ENCODE measurements at places on chromosomes 4 and X.
A peak's percentile ranks its signal among the peaks of the same experiment; 100 is the strongest.

- no peak for ATAC-seq
Measured at GRCh38 chr4:153028535-153028934, 92.4 kb downstream of the FHDC1 start.

DNA sequence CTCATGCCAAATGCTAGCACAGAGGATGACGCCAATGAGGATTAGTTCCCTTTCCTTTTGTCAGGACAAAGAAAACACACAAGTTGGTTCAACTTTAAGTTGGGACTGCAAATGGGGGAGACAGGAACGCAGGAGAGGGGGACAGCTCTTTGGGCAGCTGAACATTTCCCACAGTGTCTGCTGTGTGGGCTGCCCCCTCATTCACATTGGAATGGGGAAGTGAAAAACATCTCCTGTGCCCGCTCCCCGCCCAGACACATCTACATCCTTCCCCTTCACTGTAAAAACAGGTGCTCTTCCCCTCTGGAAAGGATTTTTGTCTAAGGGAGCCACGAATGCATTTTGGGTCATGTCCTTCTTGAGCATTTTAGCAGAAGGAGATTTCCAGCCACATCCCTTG is 44.5 kb upstream of the TBC1D9 start:
- no peak for ATAC-seq

DNA sequence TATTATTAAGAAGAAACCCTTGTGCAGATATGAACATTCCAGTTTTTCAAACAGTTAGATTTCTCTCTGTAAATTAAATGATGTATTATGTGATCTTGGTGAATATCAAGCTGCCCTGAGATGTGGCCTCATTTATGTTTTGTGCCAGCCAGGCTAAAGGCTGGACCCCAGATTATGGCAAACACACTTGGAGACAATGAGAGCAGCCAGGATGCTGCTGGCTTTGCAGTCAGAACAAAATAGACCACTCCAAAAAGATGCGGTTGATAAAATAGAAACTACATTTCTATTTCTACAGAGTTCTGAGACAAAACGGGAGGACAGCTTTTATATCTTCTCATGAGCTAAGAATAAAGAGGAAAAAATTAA is 296.5 kb downstream of the PPP3CA start:
- no peak for ATAC-seq

DNA sequence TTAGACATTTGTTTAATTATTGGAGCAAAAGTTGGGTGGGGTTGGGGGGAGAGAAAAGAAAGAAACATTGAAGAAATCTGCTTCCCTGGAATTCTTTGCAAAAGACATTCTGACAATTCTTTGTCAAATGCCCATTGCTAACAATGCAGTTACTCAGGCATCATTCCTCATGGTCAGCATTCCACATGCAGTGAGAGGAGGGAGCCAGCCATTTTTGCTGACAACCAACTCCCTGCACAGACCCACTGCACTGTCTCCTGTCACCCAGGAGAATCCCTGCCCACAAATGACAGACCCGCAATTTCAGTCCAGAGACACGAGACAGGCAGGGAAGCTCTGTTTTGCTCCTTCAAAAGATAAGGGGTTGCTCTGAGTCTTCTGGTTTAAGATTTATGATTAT is 985.1 kb upstream of the SLIT2 start:
- ATAC-seq, result peak; percentile 70

- no peak for ATAC-seq
Measured at GRCh38 chr4:121789455-121789854, 11.7 kb upstream of the EXOSC9 start.

DNA sequence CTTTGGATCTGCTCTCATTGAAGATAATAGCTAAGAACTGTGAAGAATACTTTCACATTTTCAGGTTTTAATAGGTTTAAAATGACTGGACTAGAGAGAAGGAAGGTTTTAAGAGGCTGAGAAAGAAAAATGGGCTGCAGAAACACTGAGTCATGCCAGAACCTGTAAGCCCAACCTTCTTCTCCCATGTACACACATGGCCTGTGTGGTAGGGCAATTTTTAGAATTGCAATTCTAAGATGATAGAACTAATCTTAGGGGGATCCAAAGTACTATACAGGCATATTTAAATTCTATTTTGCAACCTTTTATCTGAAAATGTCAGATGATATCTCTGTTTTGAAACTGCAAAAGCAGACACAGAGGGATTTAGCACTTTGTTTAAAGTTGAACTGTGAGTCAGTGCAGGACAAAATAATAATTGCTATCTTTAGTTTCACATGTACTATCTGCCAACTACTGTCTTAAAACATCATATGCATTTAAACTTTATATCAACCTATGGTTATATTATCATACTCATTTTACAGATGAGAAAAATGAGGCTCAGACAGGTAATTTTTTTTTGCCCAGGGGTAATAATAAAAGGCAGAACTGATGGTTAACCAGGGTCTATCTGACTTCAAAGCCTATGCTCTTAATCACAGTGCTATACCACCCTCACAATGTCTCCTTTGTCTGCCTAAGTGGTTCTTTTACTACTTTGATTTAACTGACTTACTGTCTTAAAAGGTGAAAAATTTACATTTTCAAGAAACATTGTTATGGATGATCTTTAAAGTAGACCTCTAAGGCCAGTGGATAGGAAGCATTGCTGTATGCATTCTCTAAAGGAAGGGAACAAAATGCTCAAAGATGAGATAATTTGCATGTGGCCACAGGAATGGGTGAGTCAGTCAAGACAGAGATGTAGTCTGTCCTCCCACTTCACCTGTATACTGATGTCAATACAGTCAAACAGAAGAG is 4.3 kb downstream of the TMPRSS11E start:
- ATAC-seq, result no peak

DNA sequence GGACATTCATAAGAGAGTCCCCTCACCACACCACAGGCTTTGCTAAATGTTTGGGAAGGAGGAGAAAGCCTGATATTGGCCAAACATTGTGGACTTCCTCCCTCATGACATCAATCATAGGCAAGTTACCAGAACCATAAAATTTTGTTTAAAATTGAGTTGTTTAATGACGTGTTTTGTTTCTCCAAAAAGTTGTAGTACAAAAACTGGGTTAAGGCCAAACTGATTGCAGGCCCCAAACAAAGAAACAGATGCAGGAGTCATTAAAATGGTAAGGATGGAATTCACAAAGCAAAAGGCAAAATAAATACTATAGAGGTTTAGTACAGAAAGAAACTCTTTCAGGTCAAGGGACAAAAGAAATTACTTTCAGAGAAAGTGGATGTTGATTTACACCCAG is 3.9 kb upstream of the ODAM start:
- no peak for ATAC-seq

DNA sequence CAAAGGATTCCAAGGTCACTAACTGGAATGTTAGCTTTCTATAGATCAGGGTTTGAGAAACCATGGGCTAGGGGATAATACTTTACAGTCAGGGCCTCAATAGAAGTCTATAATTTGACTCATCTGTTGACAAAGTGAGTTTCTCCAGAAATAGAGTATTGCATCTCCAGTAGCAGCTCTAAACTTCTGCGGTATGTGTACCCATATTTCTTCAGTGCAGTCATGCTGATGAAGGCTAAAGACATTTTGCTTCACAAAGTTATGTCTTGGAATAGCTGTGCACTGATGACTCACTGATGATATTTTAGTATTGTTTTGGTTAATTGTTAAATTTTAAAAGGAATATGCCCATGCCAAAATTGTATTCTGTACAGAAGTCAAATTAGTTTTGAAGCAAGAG is 464.9 kb upstream of the AMOT start:
- no peak for ATAC-seq

- no peak for ATAC-seq
Measured at GRCh38 chrX:72127332-72127731, 4.4 kb downstream of the RTL5 start.

DNA sequence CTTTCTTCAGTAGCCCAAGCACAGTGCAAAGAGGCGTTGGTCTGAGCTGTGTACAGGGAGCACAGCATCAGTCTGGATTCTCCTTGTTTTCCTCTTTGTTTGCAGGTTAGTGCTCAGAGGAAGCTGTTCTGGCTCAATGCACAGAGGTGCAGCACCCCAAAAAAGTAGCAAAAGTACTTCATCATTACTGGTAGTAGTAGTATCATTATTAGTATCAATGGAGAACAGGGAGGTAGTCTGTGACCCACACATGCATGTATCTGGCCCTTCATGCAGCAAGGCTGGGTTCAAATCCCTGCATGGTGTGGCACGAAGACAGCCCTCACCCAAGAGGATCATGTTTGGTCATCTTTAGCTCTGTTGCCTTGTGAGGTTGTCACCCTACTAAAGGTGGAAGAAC is 68.7 kb downstream of the CXXC4 start:
- ATAC-seq, result no peak

- ATAC-seq, result no peak
Measured at GRCh38 chrX:40147971-40148370, 50.2 kb upstream of the BCOR start.

GRCh38 chr4:143184217-143184502 is 557 bp upstream of the USP38 start:
- ATAC-seq, result peak; percentile 29

DNA sequence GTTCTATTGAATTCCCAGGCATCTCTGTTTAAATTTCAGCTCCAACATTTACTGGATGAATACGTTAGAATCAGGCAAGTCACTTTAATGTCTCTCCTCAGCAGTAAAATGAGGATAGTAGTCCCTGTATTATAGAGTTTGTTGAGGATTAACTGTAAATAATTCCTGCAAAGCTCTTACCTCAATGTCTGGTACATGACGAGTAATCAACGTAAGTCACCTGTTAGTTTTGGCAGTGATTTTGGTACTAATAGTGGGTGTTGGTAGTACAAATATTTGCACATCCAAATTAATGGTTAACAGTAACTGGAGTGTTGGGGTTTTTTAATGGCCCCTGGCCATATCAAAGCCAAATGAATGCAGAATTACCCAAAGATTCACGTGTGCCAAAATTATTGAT is 189.8 kb upstream of the GALNT7 start:
- no peak for ATAC-seq

DNA sequence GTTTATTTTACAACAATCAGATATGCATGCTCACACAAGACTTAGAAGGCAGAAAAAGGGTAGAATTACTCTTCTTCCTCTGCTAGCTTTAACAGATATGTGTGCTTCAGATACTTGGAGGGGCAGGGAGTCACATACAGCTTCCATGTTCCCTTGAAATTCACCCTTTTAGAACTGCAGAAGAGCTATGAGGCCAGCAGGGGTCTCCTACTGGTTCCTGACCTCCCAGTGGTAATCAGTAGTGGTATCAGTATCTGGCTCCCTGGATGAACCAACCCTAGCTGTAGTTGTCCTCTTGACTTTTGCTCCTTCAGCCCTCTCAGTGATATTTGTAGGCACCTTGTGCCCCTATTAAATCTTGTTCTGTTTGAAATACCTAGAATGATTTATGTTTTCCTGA is 81.5 kb downstream of the RCHY1 start:
- ATAC-seq, result peak; percentile 93

GRCh38 chrX:49988143-49988542 is 65.7 kb downstream of the CLCN5 start:
- no peak for ATAC-seq

- ATAC-seq, result no peak
Measured at GRCh38 chr4:37815591-37815990, 10.9 kb upstream of the PGM2 start.

DNA sequence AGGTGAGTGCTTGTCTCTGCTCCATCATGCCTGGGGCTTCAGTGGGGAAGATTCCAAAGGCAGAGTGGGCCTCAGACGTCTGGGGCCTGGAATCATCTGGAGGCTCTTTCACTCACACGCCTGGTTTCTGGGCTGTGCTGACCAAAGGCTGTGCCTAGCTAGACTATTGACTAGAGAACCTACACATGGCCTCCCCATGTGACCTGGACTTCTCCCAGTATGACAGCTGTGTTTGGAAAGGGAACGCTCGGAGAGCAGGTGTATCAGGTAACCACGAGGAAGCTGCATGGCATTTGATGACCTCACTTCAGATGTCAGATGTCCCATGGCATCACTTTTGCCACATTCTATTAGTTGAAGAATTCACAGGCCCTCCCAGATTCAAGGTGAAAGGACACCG is 51.0 kb downstream of the ADGRL3 start:
- no peak for ATAC-seq

GRCh38 chr4:10577508-10578426 is 106.8 kb downstream of the CLNK start:
- ATAC-seq, result no peak

GRCh38 chr4:159655547-159655946 is 552.7 kb downstream of the RAPGEF2 start:
- ATAC-seq, result no peak

DNA sequence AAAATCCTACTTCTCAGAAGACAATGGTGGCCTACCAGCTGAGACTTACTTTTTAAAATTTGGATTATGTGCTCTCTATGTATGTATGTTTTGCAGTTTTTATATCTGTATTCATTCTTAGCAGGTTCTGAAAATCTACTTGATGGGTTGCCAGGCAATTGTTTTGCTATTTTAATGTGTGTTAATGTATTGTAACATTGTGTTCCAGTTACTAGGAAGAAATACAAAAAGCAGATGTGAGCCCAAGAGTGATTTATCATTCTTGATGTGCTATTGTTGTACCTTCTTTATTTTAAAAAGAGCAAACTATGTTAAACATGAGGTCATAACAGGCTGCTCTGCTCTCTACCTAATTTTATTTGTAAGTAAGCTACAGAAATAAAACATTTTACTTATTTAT is 81.9 kb downstream of the REPS2 start:
- no peak for ATAC-seq

- no peak for ATAC-seq
Measured at GRCh38 chrX:133859860-133860259, 125.5 kb downstream of the GPC3 start.

GRCh38 chrX:11437642-11438379 is 144.6 kb downstream of the AMELX start:
- peak; percentile 78 for ATAC-seq

GRCh38 chrX:69431420-69431819 is 72.7 kb upstream of the NALF2 start:
- no peak for ATAC-seq

All from SK-N-SH treated with all-trans-retinoic acid at 6 μM for 48 hours (cell line).